ENCODE measurements at places on chromosomes 3 and 15.

- no peak for DNase-seq
Observed at GRCh38 chr3:41574900-41575299, 375.6 kb downstream of the CTNNB1 start.

GRCh38 chr3:46825450-46825849, 37.8 kb downstream of the MYL3 start:
- no peak for DNase-seq

DNA sequence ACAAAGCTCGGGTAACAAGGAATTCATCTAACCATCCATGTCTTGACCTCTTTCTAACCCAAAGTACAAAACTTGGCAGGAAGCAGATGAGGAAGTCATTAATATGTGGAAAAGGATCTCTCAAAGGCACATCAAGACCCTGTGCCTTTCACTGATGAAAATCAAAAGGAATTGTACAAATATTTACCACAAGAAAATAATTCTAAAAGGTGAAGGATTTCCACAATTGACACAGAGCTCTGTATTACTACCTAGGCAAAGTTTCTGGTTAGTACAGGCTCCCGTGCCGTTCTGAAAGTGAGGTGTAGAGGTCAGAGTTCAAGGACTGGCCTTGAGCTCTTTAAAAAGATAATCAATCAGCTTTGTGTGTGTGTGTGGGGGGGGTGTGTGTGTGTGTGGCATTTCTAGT, 239.7 kb upstream of the ICE2 start:
- no peak for DNase-seq

GRCh38 chr3:58023531-58023930, 15.3 kb downstream of the FLNB start:
- no peak for DNase-seq

DNA sequence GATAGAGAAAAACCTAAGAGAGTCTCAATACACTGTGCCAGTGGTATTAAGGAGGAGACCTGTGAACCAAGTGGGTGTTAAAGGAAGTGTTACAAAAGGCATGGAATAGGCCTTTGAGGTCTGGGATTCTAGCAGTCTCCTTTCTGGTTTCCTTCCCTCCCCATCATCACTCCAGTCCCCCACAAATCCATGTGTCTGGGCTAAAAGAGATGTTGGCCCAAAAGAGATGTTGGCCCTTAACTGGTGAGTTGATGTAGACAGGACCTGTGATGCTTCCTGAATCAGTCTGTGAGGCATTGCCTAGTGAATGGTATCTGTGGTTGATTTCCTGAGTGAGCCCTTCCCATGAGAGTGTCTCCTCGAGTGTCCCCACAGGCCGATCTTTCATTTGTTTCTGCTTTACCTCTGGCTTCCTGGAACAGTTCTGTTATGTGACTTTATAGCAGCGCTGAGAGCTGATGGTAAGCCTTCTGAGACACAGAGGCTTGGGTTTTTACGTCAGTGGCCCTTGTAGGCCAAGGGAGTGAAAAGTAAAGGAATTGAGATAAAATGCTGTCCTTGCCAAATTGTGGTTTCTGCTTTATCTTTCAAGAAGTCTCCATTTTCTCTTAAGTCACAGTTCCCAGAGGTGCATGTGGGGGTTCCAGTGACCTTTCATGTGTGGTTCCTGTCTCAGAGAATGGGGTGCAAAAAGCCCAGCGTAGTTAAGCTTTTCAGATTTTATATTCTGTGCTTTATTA, 87.8 kb downstream of the KLHL25 start:
- DNase-seq: peak; percentile 76

- peak; percentile 83 for DNase-seq
Observed at GRCh38 chr3:141796889-141797781, 33.9 kb downstream of the GRK7 start.

- no peak for DNase-seq
Observed at GRCh38 chr3:152827313-152827712, 7.6 kb upstream of the P2RY1 start.

DNA sequence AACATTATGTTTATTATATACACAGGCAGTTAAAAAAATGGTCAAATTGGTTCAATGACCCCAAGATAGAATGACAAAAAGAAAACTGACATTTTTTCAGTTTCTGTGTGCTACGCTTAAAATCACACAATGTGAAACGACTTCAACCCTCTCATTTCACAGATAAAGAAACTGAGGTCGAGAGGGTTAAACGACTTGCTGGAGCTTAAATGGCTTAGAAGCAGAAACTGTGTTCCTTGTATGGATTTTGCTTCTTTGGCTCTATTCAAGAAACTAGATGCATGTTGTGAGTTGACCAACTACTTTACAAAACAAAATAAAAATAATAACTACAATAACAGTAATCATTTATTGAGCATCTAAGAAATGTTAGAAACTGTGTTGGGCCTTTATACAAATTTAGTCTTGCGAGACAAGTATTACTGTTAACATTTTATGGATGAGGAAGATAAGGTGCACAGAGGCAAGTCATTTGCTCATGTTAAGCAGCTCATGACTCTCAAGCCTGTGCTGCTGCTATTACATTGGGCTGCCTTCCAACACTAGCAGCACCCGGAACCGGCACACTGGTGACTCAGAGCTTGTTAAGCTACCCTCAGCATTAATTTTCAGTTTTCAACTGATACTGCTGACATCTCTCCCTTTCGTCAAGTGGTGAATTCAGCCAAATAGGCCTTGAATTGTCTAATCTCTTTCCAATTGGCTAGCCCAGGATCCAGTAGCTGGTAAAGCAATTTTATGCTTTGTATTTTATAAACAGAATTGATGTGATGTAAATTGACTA, 487.6 kb downstream of the NAALADL2 start:
- DNase-seq: no peak

DNA sequence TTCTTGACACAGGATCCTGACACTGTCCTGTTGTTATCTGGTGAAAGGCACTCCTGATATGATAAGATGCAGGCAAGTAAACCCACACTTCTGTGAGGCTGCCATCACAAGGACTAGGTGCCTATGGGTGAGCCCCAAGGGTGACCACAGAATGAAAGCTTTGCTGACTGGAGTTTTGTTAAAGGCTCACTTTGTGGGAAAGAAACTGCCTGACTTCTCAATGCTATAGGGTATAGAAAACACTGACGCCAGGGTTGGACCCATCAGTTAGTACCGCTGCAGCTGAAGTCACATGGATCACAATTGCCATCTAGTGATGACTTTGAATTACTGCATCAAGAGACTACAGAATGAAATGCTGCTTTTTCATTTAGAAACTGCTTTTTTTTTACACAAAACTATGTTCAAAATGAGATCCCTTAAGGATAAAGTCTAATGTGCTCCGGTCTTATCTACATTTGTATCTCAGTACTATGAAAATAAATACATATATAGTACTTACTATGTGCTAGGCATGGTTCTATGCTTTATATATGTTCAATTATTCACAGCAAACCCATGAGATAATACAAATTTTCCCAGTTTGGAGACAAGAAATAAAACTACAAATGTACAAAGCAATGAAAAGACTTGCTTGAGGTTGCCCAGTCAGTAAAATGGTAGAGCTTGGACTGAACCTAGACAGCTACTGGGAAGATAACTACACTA, 64.2 kb upstream of the CMSS1 start:
- DNase-seq: peak; percentile 35

DNA sequence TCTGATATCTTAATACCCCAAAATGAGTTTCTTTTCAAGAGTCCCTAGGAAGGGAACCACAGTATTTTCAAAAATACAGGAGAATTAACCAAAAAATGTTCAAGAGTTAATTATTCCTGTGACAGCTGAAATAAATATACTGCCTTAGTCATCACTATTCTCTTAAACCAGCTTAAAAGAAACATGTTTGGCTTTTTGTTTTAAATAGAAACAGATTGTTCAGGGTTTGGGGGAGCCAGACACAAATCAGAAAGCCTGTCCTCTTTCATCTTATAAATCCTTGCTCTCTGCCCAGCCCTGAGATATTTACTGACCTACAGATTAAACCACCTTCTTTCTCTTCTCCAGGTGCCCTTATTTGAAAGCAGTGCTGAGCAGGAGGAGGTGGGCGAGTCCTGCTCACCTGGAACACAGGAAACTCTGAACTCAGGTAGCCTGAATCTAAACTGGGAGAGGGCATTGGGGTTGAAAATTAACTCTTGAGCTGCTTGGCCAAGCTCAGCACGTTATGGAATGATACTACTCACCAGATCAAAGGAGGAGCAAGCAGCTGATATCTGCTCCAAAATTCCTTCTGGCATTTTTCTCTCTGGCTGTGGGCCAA, 84.1 kb upstream of the SPRED1 start:
- no peak for DNase-seq

DNA sequence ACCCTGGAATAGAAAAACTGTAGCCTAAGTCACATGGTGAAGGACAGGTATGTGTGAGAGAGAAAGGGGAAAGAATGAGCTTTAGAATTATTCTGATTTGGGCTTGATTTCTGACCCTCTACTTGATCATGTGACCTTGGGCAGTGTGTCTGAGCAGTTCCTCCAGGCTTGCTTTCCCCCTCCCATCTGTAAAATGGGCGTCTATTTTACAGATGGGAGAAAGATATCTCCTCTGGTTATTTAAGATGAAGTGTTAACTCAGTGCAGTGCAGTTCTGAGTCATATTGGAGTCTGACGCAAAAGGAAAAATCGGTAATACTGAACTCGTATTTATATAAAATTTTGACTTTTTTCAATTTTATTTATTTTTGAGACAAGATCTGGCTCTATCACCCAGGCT, 38.1 kb upstream of the LMOD3 start:
- no peak for DNase-seq

GRCh38 chr3:133935843-133936769, 40.4 kb upstream of the RAB6B start:
- DNase-seq: no peak

GRCh38 chr3:190009614-190010013, 111.1 kb downstream of the P3H2 start:
- no peak for DNase-seq

GRCh38 chr15:43948691-43949325, 122.0 kb downstream of the WDR76 start:
- DNase-seq: no peak

GRCh38 chr15:94535298-94536048, 304.1 kb downstream of the MCTP2 start:
- DNase-seq: no peak

DNA sequence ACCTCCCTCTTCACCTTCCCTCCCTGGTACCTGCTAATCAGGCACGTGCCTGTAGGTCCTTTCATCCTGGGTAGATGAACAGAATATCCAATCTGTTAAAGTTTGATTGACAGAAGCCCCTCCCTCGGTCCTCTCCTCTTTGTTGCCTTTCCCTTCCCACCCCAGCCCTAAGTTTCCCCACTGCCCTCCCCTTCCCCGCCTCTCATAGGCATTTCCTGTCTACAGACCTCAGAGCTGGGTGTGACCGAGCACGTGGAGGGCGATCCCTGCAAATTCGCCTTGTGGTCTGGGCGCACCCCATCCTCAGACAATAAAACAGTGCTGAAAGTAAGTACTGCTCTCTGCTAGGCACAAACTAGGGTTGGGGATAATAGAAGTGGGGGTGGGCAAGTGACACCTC, 239.2 kb upstream of the UMPS start:
- no peak for DNase-seq

GRCh38 chr3:31142139-31142538, 247.7 kb upstream of the GADL1 start:
- no peak for DNase-seq

- no peak for DNase-seq
Observed at GRCh38 chr15:70562906-70563305, 200.5 kb downstream of the UACA start.

DNA sequence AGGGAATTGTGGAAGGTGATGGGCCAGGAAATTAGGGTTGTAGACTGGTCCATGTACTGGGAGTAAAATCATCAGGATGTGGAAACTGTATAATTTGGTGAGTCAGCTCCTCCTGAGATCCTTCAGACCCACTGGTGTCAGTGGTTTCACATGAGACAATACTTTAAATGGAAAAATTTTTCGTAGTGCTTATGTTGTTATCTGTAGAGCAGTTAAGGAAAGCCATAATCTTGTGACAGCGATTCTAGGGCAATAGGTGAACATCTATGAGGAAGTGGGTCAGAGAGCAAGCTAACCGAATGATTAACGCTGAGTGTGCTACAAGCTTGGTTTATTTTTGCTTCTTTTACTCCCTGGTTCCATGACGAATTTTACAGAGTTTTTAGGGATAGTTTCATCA, 200.6 kb downstream of the CADM2 start:
- no peak for DNase-seq

- no peak for DNase-seq
Observed at GRCh38 chr15:49990835-49991545, 128.0 kb downstream of the ATP8B4 start.

DNA sequence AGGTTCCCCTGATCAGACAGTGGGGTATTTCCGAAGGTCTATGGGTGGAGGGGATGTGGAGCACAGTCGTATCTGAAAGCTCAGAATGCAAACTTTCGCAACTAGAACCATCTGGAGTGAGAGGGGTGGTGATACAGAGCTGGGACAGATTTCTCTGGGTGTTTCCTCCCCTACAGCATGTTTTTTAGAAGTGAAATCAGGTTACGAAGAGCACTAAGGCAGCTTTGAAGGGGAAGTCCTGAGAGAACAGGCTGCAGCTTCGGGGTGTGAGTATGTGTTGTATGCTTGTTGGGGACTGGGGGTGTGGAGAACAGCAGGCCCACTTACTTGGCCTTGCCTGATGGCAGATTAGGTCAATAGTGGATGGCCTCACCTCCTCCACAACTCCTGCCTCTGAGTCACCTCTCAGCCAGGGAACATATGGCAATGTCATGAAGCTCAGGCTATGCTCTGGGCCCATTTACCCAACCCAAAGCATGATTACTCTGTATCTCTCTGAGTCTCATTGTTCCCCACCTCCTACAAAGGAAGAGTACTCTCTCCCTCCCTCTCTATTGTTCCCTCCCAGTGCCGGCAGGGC, 107.2 kb upstream of the RASGRP1 start:
- no peak for DNase-seq

GRCh38 chr3:94063496-94064119, 747 bp downstream of the NSUN3 start:
- DNase-seq: no peak

DNA sequence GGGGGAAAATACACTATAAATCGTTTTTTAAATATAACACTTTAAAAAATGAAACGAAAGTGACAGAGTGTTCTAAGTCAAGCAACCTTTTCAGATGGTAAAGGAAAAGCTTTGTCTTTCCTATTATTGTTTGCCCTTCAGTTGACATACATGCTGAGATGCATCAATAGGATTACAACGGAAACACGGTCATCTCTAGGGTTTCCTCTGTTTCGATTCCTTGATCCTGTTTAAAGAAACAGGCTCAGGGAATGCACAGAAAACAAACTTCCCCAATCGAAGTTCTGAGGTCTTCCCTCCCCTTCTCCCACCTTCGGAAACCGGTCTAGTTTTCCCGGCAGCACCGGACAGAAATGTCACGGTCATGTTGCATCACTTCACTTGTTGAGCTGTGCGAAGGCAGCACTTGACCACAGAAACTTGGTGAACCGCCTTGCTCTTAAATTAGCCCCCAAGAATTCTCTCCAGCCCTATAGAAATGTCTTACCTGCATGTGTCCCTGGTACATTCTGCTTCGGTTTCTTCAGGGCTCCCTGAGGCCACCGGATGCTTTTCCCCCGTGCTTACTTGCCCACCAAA, 556 bp downstream of the PEX5L start:
- DNase-seq: no peak

GRCh38 chr3:176663837-176664831, 533.1 kb downstream of the TBL1XR1 start:
- DNase-seq: peak; percentile 41
